ENCODE measurements at places on chromosomes 13 and 19.

- DNase-seq: no peak
These were observed 848 bp downstream of the C19orf44 start for GRCh38 chr19:16497042-16497441.

GRCh38 chr13:24233351-24233901 is 72.9 kb downstream of the SPATA13 start:
- no peak for DNase-seq

GRCh38 chr19:51722492-51722891 is 1.3 kb downstream of the HAS1 start:
- DNase-seq: no peak

DNA sequence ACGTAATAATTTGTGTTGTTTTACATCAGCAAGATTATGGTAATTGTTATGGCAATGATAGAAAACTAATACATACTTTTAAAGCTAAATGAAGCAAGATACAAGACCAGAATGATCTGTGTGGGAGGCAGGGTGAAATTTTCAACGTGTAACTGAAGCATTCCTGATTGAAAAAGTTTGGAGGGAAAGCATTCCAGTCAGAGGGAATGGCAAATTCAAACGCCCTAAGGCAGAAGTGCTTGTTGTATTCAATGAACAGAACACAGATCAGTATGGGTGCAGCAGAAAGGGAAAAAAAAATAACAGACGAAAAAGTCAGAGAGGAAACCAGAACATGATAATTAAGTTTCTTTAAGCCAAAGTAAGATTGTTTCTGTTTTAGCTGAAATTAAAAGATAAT is 928.5 kb upstream of the SLITRK1 start:
- DNase-seq: no peak

DNA sequence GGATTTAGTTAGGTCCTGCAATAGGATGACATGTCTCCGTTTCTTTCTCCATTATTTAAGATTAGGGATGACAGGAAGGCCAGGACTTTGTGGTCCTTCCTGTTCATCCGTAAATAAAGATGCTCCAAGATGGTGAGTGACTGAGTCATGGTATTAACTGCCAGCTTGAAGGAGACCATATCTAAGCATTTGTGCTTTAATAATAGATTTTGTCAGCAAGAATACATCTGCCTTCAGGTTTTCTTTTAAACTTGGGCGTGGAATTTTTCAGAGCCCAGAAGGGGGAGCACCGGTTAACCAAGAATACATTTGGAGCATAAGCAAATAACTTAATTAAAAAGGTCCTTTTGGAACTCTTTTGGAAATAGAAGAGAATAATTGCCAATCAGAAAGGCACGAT is 68.2 kb downstream of the ARHGAP35 start:
- DNase-seq: no peak

GRCh38 chr19:5143471-5144411 is 174.8 kb downstream of the KDM4B start:
- peak; percentile 72 for DNase-seq

Measured in NB4 (cell line).